ENCODE measurements at places on chromosomes 7 and 10.

DNA sequence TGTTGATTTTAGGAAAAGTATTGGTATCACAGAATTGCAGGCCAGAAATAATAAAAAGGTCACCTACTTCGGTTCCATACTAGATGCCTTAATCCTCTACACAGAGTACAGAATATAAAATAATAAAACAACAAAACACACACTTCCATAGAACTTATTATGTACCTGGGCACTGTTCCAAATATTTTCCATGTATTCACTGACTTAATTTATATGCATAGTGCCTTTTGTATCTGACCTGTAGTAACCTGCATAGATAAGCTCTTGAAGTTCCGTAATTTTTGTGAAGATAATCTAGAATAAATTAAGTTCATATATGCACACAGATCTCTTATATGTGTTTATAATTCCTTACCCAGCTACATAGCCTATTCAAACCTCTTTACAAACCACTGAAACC, 78.3 kb downstream of the RAPGEF5 start:
- DNase-seq: no peak

- DNase-seq: no peak
Observed at GRCh38 chr7:73314271-73314670, 5.6 kb upstream of the NSUN5 start.

GRCh38 chr7:27210441-27211083, 10.7 kb upstream of the HOXA13 start:
- DNase-seq: peak; percentile 77

DNA sequence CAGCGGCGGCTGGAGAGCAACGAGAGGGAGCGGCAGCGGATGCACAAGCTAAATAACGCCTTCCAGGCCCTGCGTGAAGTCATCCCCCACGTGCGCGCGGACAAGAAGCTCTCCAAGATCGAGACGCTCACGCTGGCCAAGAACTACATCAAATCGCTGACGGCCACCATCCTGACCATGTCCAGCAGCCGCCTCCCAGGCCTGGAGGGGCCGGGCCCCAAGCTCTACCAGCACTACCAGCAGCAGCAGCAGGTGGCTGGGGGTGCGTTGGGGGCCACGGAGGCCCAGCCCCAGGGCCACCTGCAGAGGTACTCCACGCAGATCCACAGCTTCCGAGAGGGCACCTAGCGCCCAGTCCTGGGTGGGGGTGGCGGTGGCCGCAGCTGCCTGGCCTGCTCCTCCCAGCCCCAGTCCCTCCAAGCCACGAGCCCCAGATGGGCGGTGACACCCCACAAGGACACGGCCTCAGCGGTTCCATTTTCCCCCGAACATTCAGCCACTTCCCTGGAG, 1.3 kb downstream of the BHLHA15 start:
- DNase-seq: no peak

DNA sequence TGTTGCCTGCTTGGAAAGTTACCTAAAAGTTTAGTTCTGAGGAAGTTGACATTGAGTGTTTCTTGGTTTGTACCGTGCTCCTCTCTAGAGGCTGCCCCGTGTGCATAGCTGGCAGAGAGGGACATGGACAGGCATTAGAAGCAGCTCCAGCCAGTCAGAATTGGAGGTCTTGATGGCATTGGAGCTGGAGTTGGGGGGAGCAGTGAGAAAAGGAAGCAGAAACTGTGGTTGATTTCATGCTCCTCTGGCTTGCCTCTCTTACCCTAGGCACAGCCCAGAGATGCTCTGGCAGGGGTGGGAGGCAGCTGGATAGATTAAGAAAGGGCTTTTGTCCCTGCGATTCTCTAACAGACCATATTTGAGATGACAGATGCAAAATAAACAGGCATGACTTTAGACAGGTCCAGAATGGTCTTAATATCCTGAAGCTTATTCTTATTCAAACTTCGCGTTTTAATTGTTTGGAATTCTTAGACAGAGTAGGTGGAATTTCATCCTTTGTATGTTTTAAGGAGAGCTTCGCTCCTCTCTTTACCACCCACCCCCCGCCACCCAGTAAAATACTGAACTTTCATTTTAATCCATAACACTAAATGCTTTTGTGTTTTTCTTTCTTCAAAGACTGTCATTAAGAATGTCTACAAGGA, 73.5 kb upstream of the GLCCI1 start:
- no peak for DNase-seq

DNA sequence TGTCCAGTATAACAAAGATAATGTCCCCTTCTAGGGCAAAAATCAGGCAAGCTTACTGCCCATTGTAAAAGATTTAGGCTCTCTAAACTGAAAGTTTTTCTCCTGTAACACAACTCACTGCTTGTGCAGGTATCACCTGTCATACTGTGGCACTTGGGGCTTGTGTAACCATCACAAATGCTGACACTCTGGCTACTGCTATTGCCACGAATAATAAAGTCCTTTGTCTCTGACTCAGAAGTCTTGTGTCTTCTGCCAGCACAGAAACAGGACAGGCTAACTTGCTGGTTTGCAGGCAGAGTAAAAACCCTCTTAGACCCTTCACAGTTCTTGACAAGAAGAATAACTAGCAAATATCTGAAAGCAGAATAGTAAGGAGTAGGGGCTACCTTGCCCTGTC, 273.9 kb downstream of the RPS24 start:
- no peak for DNase-seq

GRCh38 chr10:35642793-35643114, 658 bp upstream of the FZD8 start:
- no peak for DNase-seq

DNA sequence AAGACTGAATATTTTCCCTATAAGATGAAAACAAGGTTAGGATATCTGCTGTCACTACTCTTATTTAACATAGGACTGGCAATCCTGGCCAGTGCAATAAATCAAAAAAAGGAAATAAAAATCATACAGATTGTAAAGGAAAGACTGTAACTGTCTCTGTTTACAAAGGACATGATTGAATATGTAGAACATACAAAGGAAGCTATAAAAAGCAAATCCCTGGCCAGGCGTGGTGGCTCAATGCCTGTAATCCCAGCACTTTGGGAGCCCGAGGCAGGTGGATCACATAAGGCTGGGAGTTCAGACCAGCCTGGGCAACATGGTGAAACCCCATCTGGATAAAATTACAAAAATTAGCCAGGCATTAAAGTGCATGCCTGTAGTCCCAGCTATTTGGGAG, 15.8 kb downstream of the ZNF485 start:
- DNase-seq: no peak

- no peak for DNase-seq
Observed at GRCh38 chr7:16001477-16001876, 315.0 kb upstream of the MEOX2 start.

All from activated CD4-positive, alpha-beta T cell treated with anti-CD3 and anti-CD28 coated beads for 36 hours (primary cell).